ENCODE measurements at places on chromosomes 5 and 9. TPM values are rescaled to one million over a fixed set of nuclear protein-coding genes. Genes with fewer than 3 reads are reported as not detected.

Gene PNPLA7
- 1.9 TPM for polyA plus RNA-seq

GRCh38 chr5:130198927-130199326, 294.7 kb downstream of the CHSY3 start:
- DNase-seq: no peak

- DNase-seq: no peak
These were observed 880 bp upstream of the CCNG1 start for GRCh38 chr5:163436515-163436914.

Gene LCN9
- not detected for polyA plus RNA-seq

Gene IRX4
- polyA plus RNA-seq: not detected

- no peak for DNase-seq
These were observed 29.5 kb downstream of the TSC1 start for GRCh38 chr9:132914924-132915323.

Gene RLN2
- polyA plus RNA-seq: 3.2 TPM

- peak; percentile 50 for DNase-seq
These were observed 325.1 kb downstream of the GADD45G start for GRCh38 chr9:89929673-89930480.

DNA sequence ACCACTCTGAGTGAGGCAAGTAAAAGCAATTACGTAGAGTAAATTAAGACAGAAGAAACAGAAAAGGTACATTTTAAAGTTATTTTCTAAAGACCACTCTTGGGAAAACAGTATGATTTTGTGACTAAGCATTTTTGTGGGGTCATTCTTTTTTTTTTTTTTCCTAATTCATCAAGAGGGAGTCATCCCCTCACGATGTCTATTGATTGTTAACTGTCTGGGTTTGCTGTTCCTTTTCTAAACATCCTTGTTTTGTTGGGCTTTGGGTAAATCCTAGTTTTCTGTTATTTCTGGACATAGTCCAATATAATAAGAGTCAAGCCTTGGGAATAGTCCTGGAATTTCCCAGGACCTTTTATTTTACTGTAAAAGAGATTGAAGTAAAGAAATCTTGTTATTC, 63.8 kb downstream of the ANKRD55 start:
- DNase-seq: no peak

DNA sequence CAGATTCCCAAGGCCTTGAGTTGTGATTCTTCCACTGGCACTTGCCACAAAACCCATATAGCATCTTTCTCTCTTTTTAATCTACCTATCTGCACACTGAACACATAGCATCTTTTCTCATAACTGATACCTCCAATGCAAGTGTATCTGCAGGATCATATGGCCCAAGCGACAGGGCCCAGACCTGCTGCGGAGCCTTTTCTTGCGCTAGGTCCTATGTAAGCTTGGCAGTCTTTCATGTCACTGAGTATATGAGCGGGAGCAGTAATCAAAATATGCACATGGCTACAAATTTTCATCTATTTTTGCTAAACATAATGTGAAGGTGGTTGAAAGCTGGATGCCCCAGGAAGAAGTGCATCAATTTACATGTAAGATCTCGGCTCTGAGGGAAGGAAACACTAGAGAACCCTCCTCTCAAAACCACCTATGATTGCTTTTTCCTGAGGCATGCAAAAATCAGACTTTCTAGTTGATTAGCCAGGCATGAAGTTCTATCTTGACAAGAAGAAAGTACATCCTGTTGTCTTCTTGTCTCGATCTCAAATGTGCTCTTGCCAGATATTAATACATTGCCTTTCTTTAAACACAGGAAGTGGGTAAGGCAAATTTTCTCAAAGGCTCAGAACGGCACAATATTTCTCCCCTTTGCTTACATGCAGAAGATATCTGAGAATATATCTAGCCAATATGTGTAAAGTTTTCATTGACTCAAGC, 26.9 kb upstream of the CEMIP2 start:
- DNase-seq: no peak

All from left renal pelvis (tissue), 4 donors.